Fibroblast of villous mesenchyme (primary cell): ENCODE measurements at places on chromosomes 7 and 10. TPM values are rescaled to one million over a fixed set of nuclear protein-coding genes. Genes with fewer than 3 reads are reported as not detected.

DNA sequence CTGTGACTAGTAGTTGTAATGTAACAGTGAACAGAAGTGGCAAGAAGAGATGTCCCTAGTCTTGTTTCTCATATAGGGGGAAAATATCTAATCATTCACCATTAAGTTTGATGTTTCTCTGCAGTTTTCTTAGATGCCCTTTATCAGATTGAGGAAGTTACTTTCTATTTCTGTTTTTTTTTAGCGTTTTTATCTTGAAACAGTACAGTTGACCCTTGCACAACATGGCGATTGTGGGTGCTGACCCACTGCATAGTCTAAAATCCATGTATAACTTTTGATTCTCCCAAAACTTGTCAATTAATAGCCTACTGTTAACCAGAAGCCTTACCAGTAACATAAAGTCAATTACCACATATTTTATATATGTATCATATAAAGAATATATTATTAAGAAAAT is 192.0 kb downstream of the ADK start:
- DNase-seq, result no peak

DNA sequence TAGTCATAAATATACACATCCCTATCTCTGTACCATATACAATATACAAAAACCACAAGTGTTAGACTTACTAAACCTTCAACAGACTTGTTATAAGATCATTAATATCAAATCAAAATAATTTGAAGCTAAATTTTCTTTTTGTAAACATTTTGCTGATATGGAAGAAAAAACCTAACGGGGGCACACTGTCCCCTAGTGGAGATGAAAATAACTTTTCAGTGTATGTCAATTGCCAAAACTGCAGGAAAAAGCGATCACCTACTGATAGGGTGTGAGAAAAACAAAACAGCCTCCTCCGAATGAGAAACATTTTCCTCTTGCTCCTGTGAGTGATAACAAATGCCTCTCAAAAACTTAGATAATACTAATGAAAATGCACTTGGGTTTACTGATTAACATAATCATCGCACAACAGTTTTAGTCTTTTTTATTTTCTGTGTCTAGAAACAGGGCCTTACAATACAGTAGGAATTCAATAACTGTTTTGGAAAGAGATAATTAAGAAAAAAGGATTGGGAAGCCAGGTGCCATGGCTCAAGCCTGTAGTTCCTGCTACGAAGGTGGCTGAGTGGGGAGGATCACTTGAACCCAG is 322.7 kb downstream of the CRPPA start:
- peak; percentile 20 for DNase-seq

DNA sequence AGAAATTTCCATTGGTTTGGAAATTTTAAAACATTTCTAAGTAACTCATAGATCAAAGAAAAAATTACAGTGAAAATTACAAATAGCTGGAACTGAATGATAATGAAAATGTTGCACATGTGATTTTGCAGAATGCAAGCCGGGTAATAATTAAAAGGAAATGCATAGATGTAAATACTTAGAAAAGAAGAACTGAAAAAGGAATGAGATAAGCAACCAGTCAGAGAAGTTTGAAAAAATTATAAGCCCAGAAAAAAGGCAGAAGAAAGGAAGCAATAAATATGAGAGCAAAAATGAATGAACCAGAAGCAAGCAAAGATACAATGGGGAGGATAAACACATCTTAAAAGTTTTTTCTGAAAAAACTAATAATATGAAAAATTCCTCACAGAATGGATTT is 3.2 kb upstream of the TMEM273 start:
- DNase-seq, result no peak

DNA sequence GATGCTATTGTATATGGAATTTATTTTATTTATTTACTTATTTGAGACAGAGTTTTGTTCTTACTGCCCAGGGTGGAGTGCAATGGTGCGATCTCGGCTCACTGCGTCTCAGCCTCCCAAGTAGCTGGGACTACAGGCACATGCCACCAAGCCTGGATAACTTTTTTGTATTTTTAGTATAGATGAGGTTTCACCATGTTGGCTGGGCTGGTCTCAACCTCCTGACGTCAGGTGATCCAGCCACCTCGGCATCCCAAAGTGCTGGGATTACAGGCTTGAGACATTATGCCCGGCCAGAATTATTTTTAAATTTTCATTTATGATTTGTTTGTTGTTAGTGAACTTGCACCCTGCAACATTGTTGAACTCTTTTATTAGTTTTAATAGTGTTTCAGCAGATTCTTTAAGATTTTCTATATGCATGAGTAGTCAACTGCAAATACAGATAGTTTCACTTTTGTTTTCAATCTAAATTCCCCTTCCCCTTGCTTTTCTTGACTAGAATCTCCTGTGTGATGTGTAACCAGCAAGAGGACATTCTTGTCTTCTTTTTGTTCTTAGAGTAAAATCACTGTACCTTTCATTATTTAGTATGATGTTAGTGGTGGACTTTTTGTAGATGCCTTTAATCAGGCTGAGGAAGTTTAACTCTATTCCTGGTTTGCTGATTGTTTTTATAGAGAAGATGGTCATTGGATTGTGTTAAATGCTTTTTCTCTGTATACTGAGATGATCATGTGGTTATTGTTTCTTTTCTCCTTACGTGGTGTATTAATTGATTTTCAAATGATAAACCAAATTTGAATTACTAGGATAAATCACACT is 27.8 kb downstream of the ZNF33A start:
- peak; percentile 40 for DNase-seq

DNA sequence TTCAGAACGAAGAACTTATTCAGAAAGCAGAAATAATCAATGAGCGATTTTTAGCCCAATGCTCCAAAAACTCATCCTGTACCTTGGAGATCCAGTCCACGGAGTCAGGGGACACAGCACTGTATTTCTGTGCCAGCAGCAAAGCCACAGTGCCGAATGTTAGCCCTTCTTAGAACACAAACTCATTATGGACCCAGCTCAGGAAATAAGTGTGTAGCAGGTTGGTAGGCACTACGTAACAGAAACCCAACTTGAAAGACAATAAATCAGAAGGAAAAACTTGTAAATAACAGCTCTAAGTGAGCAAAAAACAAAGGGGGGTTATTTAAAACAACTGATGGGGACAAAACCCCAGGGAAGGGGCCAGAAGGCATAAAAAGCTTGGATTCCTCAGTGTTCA is 112.0 kb upstream of the PRSS1 start:
- DNase-seq, result no peak

Gene UCN3
- not detected in 2 replicates for total RNA-seq

Gene DLX6
- total RNA-seq, result not detected in 2 replicates

Gene VWA2
- total RNA-seq, result under 0.01 TPM in 1 of 2 replicates, not detected in the other

Gene ANKRD1
- total RNA-seq, result 13.5 and 16.4 TPM in 2 replicates

GRCh38 chr7:3922175-3922635 is 621.2 kb downstream of the SDK1 start:
- DNase-seq, result peak; percentile 84

Gene OR6B1
- under 0.01 TPM in 1 of 2 replicates, not detected in the other for total RNA-seq

Gene AKR1C1
- 6.0 and 8.4 TPM in 2 replicates for total RNA-seq

- DNase-seq, result no peak
Measured at GRCh38 chr7:76409537-76409936, at the start of gene SSC4D. SSC4D (minus strand) TSS chr7:76409697; CDS start chr7:76404439, 5,258 bp downstream.

DNA sequence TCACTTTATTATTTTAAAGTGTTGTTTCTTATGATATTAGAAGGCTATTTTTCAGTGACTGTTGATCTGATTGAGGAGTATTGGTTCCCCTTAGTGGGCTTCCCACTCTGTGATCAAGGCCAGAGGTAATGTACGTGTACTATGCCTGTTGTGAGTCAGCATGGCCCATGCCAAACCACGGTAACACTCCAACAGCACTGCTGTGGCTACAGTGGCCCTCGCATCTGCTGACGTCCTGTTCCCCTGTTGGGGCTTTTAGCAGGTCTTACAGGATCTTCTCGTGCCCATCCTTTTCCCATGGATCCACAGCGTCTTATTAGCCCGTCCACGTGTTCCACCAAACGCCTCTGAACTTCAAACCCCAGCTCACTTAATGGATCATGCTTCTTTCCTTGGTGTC is 964.6 kb upstream of the CELF2 start:
- DNase-seq, result no peak

- DNase-seq, result no peak
Measured at GRCh38 chr10:121460733-121461132, 137.5 kb downstream of the FGFR2 start.

GRCh38 chr7:22219036-22219435 is 137.9 kb downstream of the RAPGEF5 start:
- DNase-seq, result no peak

Gene AFAP1L2
- 5.5 and 7.3 TPM in 2 replicates for total RNA-seq

- DNase-seq, result peak; percentile 85
Measured at GRCh38 chr10:13949844-13950542, 363.2 kb downstream of the PRPF18 start.

Gene STEAP1
- total RNA-seq, result 12.6 and 21.6 TPM in 2 replicates

GRCh38 chr7:122143376-122143750 is 686 bp downstream of the AASS start:
- DNase-seq, result peak; percentile 43

GRCh38 chr7:512541-513311 is 6.9 kb downstream of the PDGFA start:
- DNase-seq, result no peak

Gene PIK3CG
- total RNA-seq, result 0.43 and 0.64 TPM in 2 replicates

DNA sequence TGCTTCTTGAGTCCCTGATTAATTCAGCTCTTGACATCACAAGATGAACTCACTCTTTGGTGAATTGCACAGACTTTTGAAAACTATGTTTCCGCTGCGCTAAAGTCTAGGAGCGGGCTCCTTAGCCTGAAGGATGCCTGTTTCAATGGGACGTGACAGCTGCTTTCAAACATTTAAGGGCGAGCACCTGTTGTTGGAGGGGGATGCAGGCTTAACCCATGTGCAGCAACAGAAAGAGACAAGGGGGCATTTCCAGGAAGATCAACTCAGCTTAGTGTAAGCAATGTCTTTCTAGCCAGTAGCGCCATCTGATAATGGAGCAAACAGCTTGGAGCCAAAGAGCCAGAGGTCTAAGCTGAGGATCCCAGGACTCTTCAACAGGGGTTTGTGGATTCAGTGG is 8.4 kb upstream of the PFKFB3 start:
- DNase-seq, result no peak

GRCh38 chr7:25727876-25728275 is 424.1 kb upstream of the NFE2L3 start:
- no peak for DNase-seq

Gene STEAP4
- total RNA-seq, result under 0.01 TPM in 2 replicates
